ENCODE measurements at places on chromosomes 1 and 21.

GRCh38 chr1:38741341-38741740, 118.2 kb downstream of the RRAGC start:
- DNase-seq: peak; percentile 25

- peak; percentile 18 for DNase-seq
Observed at GRCh38 chr1:110857964-110858948, 14.7 kb upstream of the CD53 start.

GRCh38 chr1:58262702-58263101, 283.8 kb downstream of the OMA1 start:
- no peak for DNase-seq

DNA sequence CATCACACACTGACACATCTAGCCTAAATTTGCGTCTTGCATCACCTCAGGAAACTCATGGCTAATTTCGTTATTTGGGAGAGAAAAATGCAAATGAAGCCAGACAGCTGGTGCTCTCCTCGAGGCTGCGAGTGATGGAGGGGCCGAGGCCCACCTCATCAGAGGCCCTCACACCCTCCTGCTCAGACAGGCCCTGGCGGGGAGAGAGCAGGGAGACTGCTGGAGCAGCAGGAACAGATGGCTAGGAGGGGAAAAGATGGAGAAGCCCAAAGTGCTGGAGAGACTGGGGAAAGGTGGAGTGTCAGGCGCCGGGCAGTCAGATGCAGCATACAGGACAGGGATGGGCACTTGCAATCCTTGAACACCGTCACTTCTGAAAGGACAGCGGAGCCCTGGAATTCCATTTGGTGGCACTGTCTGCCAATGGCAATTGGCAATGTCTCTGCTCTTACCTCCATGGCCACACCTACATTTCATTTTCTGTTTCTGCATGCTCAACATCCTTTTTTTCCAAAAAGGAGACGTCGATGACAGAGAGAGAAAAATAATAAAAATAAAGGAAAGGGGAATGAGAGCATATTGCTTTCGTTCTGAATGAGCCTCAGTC, 286.2 kb downstream of the SPATA17 start:
- no peak for DNase-seq

DNA sequence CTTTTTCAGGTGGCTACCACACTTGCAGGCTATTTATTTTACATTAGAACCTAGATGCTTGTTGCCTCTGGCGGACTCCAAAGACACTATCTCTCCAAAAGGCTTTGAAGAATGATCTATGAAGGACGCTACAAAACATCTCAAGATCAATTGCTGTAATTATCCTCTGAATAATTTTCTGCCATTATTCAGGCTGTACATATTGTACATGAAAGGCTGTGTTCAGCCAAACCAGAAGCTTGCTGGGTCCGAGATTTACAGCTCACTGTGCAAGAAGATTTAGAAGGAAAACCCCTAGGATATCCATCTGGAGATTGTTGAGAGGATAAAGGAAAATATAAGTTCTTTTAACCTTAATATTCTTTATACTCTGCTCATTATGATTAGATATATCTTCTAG, 523.6 kb upstream of the PLXNA2 start:
- no peak for DNase-seq

DNA sequence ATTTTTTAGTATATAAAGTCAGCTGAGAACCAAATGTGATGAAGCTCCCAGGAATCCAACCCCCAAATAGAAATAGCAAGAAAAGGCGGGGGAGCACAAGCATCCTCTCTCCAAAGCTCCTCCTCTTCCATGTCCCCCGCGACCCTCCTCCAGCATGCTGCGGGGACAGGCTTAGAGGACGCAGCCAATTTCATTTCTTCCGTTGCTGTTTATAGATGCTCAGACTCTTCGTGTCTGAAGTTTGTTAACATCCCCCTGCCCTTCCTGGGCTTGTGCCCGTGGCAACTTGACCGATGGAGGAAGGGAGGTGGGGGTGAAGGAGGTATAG, 754 bp upstream of the NPPA start:
- DNase-seq: no peak

Measured in GM23248 (cell line).